ENCODE measurements at places on chromosomes 7 and 10.

DNA sequence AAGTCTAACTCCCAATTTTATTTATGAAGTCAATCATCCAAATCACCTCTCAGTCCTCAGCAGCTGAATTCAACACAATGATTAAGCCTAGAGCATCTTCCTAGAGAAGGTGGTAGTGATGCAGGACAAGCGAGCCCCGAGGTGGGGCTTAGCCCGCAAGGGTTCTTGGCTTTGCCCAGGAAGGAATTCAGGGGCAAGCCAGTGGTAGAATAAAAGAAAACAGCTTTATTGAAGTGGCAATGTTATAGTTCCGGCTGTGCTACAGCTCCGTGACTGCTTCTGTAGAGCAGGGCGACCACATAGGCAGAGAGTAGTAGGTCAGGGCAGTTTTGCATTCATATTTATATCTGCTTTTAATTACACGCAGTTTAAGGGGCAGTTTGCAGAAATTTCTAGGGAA is 18.1 kb downstream of the IL2RA start:
- DNase-seq = no peak

GRCh38 chr7:113784316-113784715 is 134.5 kb downstream of the PPP1R3A start:
- no peak for DNase-seq

GRCh38 chr7:1725199-1725690 is 55.2 kb downstream of the ELFN1 start:
- no peak for DNase-seq

GRCh38 chr7:35707422-35707821 is 12.5 kb upstream of the HERPUD2 start:
- no peak for DNase-seq

Measured in esophagus squamous epithelium (tissue), 5 donors.